ENCODE measurements at places on chromosomes 1 and 21.

- no peak for DNase-seq
Measured at GRCh38 chr1:50300297-50300696, 122.9 kb downstream of the DMRTA2 start.

- DNase-seq, result peak; percentile 58
Measured at GRCh38 chr1:56424744-56425493, 154.4 kb downstream of the PLPP3 start.

- peak; percentile 96 for DNase-seq
Measured at GRCh38 chr1:39183503-39184353, 20.8 kb upstream of the MACF1 start.

GRCh38 chr21:35619184-35619583, 441.1 kb downstream of the SETD4 start:
- DNase-seq, result peak; percentile 92

- no peak for DNase-seq
Measured at GRCh38 chr1:230753586-230754251, 6.5 kb downstream of the CAPN9 start.

- no peak for DNase-seq
Measured at GRCh38 chr1:7290971-7291970, 479.8 kb upstream of the VAMP3 start.

GRCh38 chr1:161718559-161719324, 2.6 kb upstream of the FCRLB start:
- no peak for DNase-seq

GRCh38 chr1:215568299-215568692, 1.2 kb downstream of the KCTD3 start:
- DNase-seq, result peak; percentile 76

DNA sequence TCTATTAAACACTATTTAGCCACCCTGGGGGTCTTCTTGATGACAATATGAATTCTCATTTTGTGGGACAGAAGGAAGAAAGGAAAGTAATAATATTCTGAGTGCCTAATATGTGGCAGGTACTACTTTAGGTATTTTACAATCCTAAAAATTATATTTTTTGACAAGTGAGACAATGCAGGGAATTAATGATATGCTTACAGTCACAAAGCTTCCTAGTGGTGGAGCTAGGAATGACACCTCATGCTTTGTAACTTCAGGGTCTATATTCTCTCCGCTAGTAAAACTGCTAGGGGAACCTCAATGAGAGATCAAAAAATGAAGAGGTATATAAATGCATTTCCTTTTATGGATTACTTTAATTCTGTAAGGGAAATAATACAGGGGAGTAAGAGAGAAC, 44.3 kb downstream of the TPR start:
- DNase-seq, result peak; percentile 24

GRCh38 chr1:110879758-110880606, 7.0 kb downstream of the CD53 start:
- DNase-seq, result peak; percentile 46

GRCh38 chr1:164961715-164962114, 394.8 kb downstream of the LMX1A start:
- peak; percentile 6 for DNase-seq

- peak; percentile 86 for DNase-seq
Measured at GRCh38 chr1:224427346-224427745, 7.3 kb downstream of the WDR26 start.

- DNase-seq, result peak; percentile 67
Measured at GRCh38 chr1:186188736-186189135, 186.3 kb downstream of the TPR start.

- DNase-seq, result peak; percentile 52
Measured at GRCh38 chr1:161166669-161167548, 683 bp downstream of the PPOX start.

DNA sequence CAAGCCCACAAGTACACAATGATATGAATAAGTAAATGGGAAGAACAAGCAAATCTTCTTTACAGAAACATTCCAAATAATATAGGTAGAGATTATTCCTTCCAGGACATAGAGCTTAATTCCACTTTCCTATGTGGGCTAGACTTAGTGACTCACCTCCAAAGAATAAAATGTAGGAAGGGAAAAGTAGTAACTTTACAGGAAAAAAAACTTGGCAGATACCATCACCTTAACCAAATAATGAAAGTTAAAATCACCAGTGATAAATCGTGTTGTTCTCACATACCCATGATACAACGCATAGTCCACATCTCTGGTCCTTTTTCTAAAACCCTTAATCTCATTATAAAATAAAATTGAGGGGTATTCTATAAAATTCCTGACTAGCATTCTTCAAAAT, 260.8 kb downstream of the SPATA17 start:
- DNase-seq, result peak; percentile 30

- peak; percentile 53 for DNase-seq
Measured at GRCh38 chr1:170032531-170033280, 41.8 kb downstream of the KIFAP3 start.

DNA sequence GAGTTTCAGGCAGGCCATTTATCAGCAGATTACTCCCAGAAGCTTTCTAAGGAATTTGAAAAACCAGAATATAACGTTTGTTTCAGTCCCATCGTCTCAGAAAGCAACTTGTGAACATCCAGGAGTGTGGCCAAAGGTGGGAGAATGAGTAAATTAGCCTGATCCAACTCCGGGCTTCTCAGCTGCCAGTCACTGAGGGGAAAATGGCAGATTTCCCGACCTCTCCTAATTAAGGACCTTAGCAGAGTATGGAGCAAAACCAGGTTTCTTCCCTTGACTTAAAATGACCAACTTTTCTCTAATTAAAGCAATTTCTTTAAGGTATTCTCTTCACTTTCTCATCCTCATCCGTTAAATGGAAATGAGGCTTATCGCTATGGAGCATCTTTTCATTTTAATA, 1.0 kb downstream of the CORT start:
- no peak for DNase-seq

- no peak for DNase-seq
Measured at GRCh38 chr1:1567152-1567875, 7.3 kb downstream of the SSU72 start.

GRCh38 chr21:34728479-34728878, 59.7 kb downstream of the CLIC6 start:
- DNase-seq, result no peak

GRCh38 chr1:43545695-43546387, 15.2 kb downstream of the PTPRF start:
- DNase-seq, result peak; percentile 48

- DNase-seq, result peak; percentile 58
Measured at GRCh38 chr1:100584761-100585745, 47.1 kb downstream of the GPR88 start.

DNA sequence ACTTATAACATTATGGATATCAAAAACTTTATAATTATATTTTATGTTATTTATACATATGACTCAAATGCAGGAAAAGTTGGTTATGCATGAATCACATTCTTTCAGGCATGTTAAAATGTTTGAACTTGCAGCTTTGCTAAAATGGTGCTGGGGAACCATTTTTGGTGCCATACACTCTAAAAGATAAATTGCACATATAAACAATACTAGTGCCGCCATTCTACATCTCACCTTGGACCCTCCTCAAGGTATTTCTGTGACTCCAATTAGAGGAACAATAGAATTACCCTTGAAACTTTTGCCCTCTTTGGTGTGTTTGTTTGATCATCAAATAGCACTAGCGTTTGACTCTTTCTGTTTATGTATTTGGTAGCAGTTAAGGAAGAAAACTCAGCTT, 997 bp downstream of the PRKACB start:
- peak; percentile 51 for DNase-seq

GRCh38 chr1:2509589-2509988, 16.8 kb downstream of the PANK4 start:
- DNase-seq, result no peak

DNA sequence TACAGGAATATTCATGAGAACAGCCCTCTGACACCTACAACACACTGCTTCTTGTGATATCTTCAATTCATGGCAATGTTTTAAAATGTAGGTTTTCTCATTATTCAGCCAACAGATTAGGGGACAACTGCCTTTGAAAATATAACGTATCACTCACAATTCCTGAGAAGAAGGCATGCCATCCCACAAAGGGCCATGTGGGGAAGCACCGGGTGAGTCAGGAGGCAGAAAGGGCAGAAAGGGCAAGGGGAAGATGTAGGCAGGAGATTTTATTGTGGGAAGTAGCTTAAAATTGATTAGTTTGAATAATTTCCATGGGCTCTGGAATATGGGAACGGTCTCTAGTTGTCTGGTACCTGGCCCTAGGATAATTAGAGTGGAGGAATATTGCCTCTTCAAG, 165.7 kb downstream of the HHIPL2 start:
- DNase-seq, result peak; percentile 52

DNA sequence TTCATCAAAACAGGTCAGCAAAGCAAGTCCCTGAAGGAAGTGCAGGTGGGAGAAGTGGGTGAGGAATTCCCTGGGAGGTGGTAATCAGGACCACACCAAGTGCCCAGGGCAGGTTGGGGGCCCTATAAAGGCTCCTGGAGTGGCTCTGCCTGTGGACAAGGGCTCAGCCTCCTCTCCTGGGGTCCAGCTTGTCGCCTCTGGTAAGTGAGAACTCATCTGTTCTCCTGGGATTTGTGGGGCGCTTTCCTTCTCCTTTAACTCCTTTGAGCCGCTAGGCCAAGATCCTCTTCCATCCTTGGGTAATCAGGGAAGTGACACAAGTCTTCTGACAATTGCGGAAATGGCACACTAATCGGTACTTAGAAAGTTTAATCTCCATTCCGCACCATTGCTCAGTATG, at the start of gene SPRR4:
Gene SPRR4, plus strand, starts transcription at position 154 of the 400 bp plus-strand sequence. CDS start 1,243 bp downstream, outside the sequence.
- no peak for DNase-seq

- no peak for DNase-seq
Measured at GRCh38 chr1:93347334-93347899, 1.7 kb downstream of the DR1 start.

- no peak for DNase-seq
Measured at GRCh38 chr1:198032668-198033067, 115.5 kb downstream of the LHX9 start.

DNA sequence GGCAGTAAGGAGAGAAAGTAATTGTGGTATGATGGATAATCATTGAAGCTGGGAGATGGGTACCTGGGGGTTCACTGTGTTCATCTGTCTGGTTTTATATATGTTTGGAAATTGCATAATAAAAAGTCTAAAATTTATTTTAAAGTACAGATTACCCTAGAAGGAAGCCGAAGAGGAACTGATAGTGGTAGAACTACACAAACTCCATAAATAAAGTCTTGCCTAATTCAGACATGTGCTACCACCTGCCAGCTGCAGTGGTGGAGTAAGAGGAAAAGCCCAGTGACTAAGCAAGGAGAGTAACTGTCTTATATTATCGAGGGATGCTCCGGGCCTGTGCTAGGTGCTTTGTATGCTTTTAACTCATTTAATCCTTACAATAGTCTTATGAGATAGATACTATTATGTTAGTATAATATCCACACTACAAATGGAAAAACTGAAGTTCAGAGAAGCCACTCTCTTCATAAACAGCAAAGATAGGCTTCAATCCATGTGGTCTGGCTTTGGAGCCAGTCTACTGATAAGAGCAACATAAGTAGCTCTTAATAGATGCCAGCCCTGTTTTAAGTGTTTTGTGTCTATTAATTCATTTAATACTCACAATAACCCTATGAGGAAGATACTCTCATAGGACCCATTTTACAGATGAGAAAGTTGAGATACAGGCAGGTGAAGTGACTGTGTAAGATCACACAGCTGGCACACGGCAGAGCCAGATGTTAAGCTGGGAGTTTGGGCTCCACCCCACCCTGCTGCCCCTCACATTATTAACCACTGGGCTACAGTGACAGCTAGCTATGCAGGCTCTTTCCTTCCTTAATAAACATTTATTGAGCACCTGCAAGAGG, 56.8 kb upstream of the HNRNPU start:
- DNase-seq, result no peak

GRCh38 chr1:61058483-61059245, 23.7 kb upstream of the NFIA start:
- peak; percentile 26 for DNase-seq

DNA sequence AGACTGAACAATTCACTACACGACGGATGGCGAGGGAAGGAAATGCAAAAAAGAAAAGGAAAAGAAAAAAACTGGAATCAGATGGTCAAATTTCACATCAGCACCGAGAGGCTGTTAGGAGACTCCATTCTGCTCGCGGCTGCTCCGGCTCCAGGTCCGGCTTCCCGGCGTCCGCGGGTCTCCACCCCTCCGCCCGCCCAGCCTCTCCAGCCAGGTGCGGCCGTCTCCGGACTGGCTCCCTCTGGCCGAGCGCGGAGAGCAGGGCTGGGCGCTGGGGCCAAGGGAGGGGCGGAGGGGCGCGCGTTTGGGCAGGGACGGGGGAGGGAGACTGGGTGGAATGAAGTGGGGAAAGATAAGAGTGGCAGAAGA, 332 bp downstream of the KCNJ6 start:
- DNase-seq, result peak; percentile 38

DNA sequence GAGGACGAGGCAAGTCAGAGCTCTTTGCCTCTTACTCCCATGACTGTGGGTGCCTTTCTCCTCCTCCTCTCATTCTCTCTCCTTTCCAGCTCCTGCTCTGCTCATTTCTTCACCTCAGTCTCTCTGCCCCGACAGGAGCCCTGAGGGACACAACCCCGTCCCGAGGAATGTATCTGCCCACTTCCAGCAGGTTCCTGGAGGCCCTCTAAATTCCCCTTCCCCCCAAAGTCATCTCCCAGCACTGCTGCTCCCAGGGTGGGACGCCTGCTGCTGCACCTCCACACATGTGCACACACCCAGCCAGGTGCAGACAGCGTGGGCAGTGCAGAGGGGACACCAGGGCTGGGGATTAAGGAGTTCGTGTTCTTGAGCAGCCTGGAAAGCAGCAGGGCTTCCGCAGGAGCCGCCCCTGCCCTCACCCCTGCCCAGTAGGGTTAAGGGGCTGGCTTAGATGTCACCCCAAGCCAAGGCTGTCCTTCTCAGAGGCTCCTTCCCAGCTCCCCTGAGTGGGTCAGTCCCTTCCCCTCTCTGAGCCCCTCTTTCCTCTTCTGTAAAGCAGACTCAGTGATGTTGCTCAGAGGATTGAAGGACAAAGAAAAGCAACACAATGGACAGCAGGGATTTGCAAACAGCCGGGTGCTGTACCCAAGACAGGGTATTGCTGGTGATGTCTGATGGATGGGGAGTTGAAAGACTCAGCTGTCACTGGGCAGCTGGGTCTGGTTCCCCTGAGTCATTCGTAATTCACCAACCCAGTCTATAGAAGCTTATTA, 346.0 kb downstream of the MATN1 start:
- DNase-seq, result no peak

DNA sequence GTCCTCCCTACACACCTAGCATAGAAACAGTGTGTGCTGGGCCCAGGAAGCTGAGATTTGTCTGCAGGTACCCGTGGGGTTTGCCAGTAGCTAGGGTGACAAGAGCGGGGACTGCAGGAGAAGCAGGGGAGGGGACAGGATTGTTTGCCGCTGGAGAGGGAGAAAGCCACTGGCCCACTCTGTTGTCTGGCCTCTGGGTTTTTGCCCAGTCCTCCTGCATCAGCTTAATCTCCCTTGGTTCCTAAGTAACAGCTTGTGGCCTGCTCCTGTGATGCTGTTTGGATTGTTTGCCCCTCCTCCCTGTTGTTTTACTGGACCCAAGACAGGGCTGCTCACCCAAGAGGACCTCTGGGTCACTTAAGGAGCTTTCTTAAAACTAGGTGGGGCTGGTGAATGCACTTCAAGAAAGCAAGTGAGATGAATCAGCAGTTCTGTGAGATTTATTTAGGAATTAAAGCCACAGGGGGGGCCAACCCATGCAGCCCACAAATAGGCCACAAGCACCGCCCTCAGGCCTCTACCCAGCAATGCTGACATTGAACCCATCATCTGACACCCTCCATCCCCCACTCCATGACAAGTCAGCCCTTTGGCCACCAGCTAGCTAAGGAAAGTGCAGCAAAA, 142.8 kb downstream of the ZZZ3 start:
- DNase-seq, result peak; percentile 93

All from ELR (cell line).